ENCODE measurements at places on chromosomes 6 and 20.

DNA sequence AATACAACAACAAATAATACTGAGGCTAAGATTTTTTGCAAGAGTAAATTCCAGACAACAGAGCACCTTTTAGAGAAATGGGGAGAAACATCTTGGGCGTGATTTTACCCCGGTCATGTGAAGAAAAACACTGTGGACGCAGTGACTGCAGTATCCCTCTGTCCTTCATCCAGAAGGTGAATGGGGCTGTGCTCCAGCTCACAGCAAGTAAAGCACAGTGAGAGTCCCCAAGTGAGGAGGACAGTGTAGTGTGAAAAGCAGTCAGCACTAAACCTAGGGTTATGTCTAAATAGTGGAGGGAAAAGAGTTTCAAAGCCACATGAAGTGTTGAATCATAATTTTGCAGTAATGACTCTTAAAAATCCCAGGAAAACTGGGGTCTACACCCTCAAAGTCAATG is 338.4 kb downstream of the PACRG start:
- no peak for DNase-seq

- DNase-seq, result no peak
Measured at GRCh38 chr6:159172091-159172491, 2.9 kb downstream of the FNDC1 start.

DNA sequence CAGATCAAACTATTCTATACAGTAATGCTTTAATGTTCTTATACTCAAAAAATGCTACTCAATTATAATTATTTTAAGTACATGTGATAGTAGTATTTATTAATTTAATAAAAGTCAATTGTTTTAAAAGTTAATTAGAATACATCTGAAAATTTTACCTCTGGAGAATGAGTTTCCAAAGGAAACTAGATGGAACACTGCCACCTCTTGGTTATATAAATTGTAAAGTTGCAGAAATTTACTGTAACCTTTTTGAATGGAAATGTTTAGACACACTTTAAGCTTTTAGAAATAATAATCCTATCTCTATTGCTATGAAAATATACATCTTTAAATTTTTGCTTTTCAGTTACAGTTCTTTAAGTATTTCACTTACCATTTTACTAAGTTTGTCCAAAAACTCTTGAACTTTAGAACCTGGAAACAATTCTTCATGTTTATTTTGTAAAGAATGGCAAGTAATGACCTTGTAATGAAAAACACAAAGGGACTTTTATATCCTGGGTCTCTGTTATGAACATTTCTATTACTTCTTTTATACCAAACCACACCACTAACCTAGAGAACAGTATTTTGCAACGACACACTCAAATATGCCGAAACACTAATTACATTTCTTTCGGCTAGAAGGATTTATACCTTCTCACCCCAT is 10.9 kb upstream of the BMP5 start:
- no peak for DNase-seq

DNA sequence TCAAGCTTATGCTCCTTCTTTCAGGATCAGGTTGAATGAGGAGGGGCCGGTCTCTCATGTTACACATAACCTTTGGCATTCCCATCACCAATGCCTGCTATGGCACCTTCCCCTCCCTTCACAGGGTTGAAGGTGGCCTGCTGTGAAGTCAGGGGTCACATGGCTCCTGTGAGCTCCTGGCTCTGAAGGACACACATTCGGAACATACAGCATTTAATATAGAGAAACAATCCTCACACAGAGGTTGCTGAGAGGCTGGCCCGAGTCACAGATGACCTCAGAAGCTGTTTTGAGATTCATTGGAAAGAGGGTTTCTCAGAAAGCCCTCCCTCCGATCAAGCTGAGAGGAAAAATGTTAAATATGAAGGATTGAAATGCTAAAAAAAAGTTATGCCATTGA is 82.1 kb downstream of the PSMG4 start:
- no peak for DNase-seq

GRCh38 chr6:117603821-117604220 is 1.5 kb upstream of the GOPC start:
- DNase-seq, result no peak

GRCh38 chr6:144008846-144009245 is 787 bp upstream of the PLAGL1 start:
- DNase-seq, result no peak

DNA sequence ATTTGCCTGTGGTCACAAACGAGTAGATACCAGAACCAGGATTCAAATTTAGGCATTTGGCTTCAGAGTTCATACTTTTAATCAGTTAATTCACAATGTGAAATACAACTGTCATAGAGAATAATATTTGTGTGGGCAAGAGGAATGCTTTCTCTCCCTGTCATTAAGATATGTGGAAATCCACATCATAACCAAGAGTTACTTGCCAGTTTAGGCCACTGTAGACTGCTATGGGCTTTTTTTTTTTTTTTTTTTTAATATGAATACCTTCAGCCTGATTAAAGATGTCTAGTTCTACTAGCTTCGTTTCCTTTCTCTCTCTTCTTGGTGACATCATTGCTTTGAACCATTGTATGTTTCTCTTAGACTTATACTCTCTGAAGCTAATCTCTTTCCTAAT is 244.9 kb downstream of the ZFAND3 start:
- DNase-seq, result no peak

GRCh38 chr20:59993736-59994430 is 35.7 kb downstream of the CDH26 start:
- DNase-seq, result no peak

GRCh38 chr6:53315086-53315724 is 33.5 kb downstream of the ELOVL5 start:
- no peak for DNase-seq

- no peak for DNase-seq
Measured at GRCh38 chr6:166736634-166737033, 109.6 kb upstream of the RPS6KA2 start.

DNA sequence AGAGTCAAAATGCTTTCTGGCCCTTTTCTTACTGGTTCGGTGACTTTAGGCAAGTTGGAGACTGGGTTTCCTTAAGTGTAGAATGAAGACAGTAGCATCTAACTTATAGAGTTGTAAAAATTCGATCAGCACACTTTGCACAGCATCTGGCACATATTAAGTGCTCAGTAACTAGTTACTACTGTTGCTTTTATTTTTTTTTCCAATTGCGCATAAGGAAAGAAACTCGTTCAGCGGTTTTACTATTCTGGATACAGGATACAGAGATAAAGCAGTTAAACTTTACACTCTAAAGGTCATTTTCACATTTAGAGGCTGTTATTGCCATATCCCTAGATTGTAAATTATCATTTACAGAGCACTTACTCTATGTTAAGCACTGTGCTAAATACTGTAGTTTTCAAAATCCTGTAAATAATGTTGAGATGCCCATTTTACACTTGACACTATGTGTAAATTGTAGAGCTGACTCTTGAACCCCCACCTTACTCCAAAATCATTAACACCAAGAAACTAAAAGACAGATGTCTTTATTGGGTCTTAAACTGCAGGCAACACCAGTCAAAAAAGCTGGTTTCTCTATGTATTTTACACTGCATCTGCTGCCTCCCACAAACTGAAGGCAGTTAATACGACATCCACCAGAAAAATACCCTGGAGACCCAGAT is 886 bp downstream of the ROMO1 start:
- no peak for DNase-seq

DNA sequence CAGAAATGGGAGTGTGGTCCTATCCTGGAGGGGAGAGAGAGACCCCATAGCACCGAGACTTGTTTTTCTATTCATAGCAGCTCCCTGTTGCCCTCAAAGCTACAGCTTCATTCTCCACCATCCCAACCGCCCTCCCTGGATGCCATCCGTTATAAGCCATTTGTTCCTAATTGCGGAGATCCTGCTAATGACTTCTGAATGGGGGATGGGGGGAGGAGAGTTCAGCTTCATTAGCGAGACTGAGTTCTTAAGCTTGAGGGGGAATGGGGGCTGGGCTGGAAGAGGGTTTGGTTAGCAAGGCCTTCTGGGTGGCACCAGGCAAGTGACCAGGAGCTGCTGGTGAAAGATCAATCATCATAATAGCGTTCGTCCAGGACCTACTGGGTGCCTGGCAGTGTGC is 27.1 kb downstream of the FOXP4 start:
- DNase-seq, result no peak

- DNase-seq, result no peak
Measured at GRCh38 chr6:75135450-75135849, 70.4 kb downstream of the COL12A1 start.

GRCh38 chr6:40131675-40132074 is 197.4 kb upstream of the MOCS1 start:
- DNase-seq, result no peak

DNA sequence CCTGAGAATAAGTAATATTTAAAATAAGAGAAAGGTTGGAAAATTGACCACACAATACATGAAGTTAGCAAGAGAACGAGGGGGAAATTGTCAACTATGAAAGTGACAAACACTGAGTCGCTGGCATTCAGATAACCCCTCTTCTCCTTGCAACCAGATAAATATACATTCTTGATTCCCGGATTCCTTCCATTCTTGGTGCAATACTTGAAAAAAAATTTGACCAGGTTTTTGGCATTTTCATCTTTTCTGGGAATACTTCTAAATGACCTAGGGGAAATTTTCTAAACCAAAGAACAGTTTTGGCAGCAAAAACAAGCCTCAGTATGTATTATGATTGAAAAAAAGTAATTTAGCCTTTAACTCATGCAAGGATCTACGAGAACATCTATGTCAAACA is 164.0 kb downstream of the PDE7B start:
- DNase-seq, result no peak

GRCh38 chr20:57395111-57395966 is 4.1 kb downstream of the RBM38 start:
- DNase-seq, result peak; percentile 59

DNA sequence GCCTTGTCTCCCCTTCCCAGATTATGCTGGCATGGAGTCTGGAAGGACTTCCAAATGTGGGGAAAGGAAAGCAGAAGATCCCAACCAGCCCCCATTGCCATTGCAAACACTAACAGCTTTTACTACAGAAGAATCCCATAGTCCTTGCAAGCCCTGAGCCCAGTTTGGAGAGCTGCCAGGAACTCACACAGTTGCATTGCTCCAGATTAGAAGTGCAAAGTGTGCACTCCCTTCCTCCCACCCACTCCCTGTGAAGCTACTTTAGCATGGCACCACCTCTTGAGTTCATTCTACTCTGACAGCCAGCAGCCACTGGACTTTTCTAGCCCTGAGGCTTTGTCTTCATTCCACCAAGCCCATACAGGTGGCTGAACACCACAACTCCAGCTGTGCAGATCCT is 67.6 kb downstream of the SLC22A2 start:
- DNase-seq, result no peak

- DNase-seq, result no peak
Measured at GRCh38 chr6:8236956-8237355, 134.6 kb upstream of the EEF1E1 start.

GRCh38 chr6:1884313-1884712 is 274.6 kb downstream of the FOXC1 start:
- DNase-seq, result no peak

DNA sequence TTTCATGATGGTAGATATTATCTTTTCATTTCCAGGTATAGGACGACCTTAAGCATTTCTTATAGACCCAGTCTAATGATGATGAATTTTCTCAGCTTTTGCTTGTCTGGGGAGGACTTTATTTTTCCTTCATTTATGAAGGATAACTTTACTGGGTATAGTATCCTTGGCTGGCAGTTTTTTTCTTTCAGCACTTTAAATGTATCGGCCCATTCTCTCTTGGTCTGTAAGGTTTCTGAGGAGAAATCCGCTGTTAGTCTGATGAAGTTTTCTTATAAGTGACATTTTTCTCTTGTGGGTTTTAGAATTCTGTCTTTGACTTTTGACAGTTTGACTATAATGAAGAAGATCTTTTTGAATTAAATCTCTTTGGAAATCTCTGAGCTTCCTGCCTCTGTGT is 144.7 kb upstream of the SLC22A23 start:
- no peak for DNase-seq

- DNase-seq, result peak; percentile 68
Measured at GRCh38 chr6:138572167-138572875, 73.0 kb upstream of the NHSL1 start.

DNA sequence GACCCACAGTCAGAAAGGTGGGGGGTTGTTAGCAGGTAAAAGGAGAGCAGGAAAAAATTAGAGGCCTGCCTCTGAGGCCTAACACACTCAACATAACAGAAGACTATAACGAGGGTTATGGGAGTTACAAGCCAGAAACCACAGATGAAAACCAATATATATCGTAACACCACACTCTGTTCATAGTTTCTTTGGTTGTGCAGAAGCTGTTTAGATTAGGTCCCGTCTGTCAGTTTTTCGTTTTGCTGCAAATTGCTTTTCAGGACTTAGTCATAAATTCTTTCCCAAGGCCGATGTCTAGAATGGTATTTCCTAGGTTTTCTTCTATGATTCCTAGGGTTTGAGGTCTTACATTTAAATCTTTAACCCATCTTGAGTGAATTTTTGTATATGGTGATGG is 3.7 kb upstream of the MAP3K5 start:
- no peak for DNase-seq

- no peak for DNase-seq
Measured at GRCh38 chr6:133542056-133542821, 301.1 kb downstream of the EYA4 start.

GRCh38 chr20:23050076-23050838 is 785 bp upstream of the THBD start:
- no peak for DNase-seq

DNA sequence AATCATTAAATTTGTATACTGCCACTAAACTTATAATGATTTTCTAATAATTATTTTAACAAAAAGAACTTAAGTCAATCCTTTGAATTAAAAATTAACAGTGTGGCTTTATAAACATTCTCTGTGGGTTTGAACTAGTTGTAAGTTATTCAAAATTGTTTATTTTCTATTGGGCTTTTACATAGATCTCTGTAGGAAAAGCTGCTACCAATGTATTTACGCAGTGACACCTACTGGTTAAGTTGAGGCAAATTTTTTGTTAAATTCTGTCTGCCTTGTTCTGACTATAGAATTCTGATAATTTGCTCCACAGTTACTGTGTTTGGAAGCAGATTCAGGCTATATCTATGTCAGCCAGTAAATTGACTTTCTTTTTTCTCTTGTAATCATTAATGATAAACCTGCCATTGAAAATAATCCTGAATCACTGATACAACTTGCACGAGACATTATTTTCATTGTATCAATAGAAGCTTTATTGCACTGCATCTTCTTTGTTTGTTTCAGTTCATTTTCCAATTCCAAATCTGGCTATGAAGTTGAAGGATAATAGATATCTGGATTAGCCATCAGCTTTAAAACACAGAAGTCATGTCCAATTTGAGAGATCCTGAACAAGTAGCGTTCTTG is 66.0 kb upstream of the UTRN start:
- peak; percentile 0 for DNase-seq

DNA sequence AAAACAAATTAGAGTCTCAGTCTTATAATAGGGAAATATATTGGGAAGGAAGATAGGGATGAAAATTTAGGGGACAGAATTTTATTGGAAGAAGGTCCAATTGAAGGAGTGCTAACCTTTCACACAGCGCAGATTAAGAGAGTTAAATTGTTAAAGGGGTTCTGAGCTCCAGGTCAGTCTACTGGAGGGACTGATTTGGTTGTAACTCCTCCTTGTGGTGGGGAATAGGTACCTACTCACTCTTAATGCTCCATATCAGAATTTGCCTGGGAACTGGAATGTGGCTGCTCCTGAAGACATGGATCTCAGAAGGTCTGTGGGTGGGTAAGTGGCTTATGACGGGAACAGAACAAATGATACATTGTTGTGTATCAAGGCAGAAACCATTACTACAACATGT is 143.5 kb downstream of the FLRT3 start:
- no peak for DNase-seq
